CD8-positive, alpha-beta memory T cell (primary cell): ENCODE measurements at places on chromosomes 11 and 22. TPM values are rescaled to one million over a fixed set of nuclear protein-coding genes. Genes with fewer than 3 reads are reported as not detected.

DNA sequence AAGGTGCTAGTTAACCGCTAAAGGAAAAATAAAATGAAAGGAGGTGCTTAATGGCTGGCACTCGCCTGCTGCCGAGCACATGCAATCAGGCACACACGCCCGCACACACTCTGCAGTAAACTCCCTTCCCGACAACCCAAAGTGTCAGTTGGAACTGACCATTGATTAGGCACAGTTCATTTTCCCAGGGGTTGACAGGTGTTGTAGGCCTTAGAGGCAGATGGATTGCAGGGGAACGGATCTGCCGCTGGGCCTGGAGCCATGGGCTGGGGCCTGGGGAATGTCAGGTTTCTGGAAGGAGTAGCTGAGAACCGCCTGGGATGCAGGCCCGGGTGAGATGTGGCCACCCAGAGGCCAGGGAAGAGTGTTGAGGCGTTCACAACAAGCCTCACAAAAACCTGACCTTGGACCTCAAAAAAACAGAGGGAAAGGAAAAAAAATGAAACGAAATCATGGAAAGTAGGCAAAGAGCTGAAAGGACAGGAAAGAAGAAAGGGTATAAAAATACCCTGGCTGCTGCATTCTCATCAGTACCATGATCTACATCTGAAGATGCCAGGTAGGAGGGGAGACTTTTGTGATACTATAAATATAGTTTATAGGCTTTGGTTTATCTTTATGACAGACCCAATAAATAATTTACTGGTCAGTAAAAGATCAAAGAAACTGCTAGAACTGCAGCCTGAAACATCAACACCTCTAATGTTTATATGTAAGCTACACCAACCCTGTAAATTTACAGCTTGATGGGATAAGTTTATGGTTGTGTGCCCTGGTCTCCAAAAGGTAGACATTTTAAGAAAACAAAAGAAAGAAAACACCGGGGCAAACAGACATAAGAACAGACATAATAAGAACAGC lies 313.4 kb downstream of the BUD13 start:
- DNase-seq, result no peak
- H3K27me3 ChIP-seq, result no peaks in the 10 kb centered on the region
- no peaks in the 10 kb centered on the region for H3K36me3 ChIP-seq
- H3K4me3 ChIP-seq, result no peak overlapping the region
- H3K27ac ChIP-seq, result no peak overlapping the region

- no peak overlapping the region for H3K4me3 ChIP-seq
- H3K4me1 ChIP-seq, result no peaks in the 10 kb centered on the region
- peak; percentile 20 for DNase-seq
Observed at GRCh38 chr11:1640076-1640946, 10.7 kb downstream of the KRTAP5-5 start.

GRCh38 chr11:71247551-71248250 lies 4.7 kb downstream of the SHANK2 start:
- H3K27ac ChIP-seq, result no peak overlapping the region
- no peak for DNase-seq
- H3K4me3 ChIP-seq, result no peak overlapping the region
- H3K36me3 ChIP-seq, result no peaks in the 10 kb centered on the region
- H3K27me3 ChIP-seq, result peaks cover 18% of the 10 kb centered on the region

The TMPRSS5 gene
- total RNA-seq, result 0.26 TPM

DNA sequence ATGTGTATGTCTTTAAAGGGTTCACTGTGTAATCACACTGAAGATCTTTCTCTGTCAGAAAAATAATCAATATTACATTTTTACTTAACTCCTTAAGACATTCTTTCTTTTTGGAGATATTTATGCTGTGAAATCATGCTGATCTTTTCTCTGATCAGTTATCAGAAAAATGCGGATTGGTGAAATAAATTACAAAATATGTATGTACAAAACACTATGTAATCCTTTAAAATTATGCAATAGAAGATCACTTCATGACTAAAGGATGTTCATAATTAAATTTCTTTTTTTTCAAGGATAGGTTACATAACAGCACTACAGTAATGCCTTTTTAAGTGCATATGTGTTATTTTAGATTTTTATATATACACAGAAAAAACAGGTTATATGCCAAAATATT lies 24.7 kb downstream of the BTBD10 start:
- DNase-seq, result no peak
- no peaks in the 10 kb centered on the region for H3K36me3 ChIP-seq
- no peak overlapping the region for H3K4me3 ChIP-seq
- H3K27me3 ChIP-seq, result no peaks in the 10 kb centered on the region

DNA sequence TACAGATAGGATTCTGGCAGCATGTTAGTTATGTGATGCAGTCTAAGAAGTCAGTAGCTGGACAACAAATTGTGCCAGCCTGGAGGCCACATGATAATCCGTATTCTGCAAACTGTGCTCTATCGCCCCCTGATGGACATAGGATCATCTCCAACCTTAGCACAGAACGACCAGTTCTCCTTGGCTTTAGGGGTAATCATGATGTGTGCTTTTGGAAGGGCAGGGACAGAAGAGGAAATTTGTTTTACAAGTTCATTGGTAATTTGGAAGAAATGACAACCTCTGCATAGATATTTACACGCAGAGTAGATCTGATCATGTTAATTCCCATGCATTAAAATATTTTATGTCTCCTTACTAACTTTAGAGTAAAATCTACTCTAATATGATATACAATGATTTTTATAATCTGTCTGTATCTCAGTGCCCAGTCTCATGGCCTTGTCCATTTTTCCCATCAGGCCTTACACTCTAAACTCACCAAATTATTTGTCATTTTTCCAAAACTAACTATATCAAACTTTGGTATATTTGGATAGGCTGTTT lies 12.1 kb downstream of the OR10D3 start:
- no peaks in the 10 kb centered on the region for H3K36me3 ChIP-seq
- no peak overlapping the region for H3K4me3 ChIP-seq
- H3K27me3 ChIP-seq, result no peaks in the 10 kb centered on the region
- DNase-seq, result no peak
- no peaks in the 10 kb centered on the region for H3K4me1 ChIP-seq
- H3K27ac ChIP-seq, result no peak overlapping the region

DNA sequence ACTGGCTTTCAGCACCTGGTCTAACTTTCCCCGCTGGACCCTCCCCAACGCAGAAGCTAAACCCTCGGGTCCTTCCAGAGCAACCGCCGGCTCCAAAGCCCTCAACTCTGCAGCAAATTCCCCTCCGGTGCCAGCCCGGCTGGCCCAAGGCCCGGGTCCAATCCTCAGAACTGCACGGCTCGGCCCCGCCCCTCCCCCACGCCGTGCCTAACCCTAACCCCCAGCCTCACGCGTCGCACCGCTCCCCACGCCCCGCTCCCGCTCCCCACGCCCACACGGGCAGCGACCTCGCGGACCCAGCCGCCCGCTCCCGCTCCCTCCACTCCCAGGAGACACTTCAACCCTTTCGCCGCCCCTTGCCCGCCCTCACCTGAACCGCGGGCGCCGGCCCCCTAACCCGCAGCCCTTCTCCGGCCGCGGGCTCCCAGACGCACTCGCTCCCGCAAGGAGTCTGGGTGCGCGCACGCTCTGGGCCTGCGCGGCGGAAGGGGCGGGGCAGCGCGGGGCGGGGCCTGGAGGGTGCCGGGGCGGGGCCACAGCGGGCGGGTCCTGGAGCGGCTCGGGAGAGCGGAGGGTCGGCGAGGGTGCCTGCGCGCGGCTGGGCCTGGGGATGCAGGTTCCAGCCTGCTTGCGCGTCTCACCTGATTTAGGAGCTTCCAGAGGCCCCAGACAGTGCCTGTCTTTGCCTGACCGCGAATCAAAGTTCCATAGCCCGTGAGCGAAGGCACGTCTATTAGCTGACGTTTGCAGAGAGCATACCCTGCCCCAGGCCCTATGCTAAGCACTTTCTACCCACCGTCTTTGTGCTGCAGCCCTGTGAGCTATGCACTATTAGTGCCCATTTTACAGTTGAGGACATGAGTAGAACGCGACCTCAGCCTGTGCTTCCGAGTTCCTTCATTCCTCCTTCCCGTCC lies at the start of gene NFRKB:
NFRKB (minus strand) TSS at position 453 of the 916 bp plus-strand sequence. CDS start 2,729 bp downstream, outside the sequence.
- no peaks in the 10 kb centered on the region for H3K27me3 ChIP-seq
- H3K27ac ChIP-seq, result peak within 1 kb of the TSS; percentile 65
- H3K4me1 ChIP-seq, result peaks cover 20% of the 10 kb centered on the region
- peaks cover 17% of the 10 kb centered on the region for H3K36me3 ChIP-seq
- DNase-seq, result peak; percentile 85
- peak within 1 kb of the TSS; percentile 91 for H3K4me3 ChIP-seq

The PANX3 gene
- not detected for total RNA-seq

The NUDT8 gene
- 27.9 TPM for total RNA-seq

- no peak for DNase-seq
- H3K27ac ChIP-seq, result no peak overlapping the region
- H3K27me3 ChIP-seq, result no peaks in the 10 kb centered on the region
- no peak overlapping the region for H3K4me3 ChIP-seq
- no peaks in the 10 kb centered on the region for H3K4me1 ChIP-seq
Observed at GRCh38 chr11:72352859-72353551, 81.3 kb downstream of the CLPB start.

The MRGPRX4 gene
- total RNA-seq, result not detected

GRCh38 chr22:33117821-33118220 lies 59.6 kb upstream of the SYN3 start:
- H3K27me3 ChIP-seq, result no peaks in the 10 kb centered on the region
- H3K36me3 ChIP-seq, result no peaks in the 10 kb centered on the region
- no peaks in the 10 kb centered on the region for H3K4me1 ChIP-seq
- H3K27ac ChIP-seq, result no peak overlapping the region

The IPO7 gene
- 169 TPM for total RNA-seq

- no peaks in the 10 kb centered on the region for H3K36me3 ChIP-seq
- H3K4me1 ChIP-seq, result no peaks in the 10 kb centered on the region
- H3K27ac ChIP-seq, result no peak overlapping the region
- no peak overlapping the region for H3K4me3 ChIP-seq
- DNase-seq, result no peak
Observed at GRCh38 chr11:110715541-110715940, 3.3 kb upstream of the ARHGAP20 start.

DNA sequence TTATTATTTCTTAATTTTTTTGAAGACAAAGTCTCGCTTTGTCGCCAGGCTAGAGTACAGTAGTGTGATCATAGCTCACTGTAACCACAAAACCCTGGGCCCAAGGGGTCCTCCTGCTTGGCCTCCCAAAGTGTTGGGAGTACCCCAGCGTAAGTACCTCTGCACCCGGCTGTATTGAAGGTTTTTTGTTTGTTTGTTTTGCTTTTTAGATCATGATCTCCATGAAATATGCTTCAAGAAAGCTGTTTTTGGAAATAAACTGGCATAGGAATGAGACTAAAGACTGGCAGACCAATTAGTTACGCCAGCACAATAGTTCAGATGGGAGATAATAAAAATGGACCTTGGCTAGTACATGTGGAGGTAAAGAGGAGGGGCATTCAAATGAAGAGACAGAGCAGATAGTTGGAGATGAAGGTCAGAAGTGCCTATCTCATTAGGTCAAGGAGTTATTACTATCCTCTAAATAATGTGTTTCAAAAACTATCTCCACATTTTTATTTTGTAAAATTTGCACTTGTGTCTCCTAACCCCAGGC lies 4.1 kb upstream of the MRPL48 start:
- no peak overlapping the region for H3K4me3 ChIP-seq
- H3K27ac ChIP-seq, result peak overlapping the region; percentile 48
- H3K27me3 ChIP-seq, result no peaks in the 10 kb centered on the region
- peaks cover 19% of the 10 kb centered on the region for H3K4me1 ChIP-seq
- no peaks in the 10 kb centered on the region for H3K36me3 ChIP-seq

The CYTH4 gene
- 24.7 TPM for total RNA-seq

DNA sequence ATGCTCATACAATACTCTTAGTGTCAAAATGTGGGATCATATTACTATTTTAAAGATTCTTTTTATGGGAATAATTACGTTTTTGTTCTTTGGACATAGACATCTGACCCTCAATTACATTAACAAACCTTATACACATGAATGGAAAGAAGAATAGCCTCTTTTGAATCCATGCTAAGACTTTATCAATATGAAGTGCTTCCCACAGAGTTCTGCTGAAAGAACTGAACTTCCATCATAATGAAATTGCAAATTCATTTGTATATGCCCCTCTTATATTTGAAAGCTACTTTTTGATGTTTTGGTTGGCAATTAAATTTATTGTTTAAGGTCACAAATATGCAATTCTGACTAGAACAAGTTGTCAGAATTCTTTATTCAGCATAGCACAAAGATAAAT lies 254.9 kb downstream of the TMEM135 start:
- no peak for DNase-seq
- H3K36me3 ChIP-seq, result no peaks in the 10 kb centered on the region
- H3K27me3 ChIP-seq, result no peaks in the 10 kb centered on the region

DNA sequence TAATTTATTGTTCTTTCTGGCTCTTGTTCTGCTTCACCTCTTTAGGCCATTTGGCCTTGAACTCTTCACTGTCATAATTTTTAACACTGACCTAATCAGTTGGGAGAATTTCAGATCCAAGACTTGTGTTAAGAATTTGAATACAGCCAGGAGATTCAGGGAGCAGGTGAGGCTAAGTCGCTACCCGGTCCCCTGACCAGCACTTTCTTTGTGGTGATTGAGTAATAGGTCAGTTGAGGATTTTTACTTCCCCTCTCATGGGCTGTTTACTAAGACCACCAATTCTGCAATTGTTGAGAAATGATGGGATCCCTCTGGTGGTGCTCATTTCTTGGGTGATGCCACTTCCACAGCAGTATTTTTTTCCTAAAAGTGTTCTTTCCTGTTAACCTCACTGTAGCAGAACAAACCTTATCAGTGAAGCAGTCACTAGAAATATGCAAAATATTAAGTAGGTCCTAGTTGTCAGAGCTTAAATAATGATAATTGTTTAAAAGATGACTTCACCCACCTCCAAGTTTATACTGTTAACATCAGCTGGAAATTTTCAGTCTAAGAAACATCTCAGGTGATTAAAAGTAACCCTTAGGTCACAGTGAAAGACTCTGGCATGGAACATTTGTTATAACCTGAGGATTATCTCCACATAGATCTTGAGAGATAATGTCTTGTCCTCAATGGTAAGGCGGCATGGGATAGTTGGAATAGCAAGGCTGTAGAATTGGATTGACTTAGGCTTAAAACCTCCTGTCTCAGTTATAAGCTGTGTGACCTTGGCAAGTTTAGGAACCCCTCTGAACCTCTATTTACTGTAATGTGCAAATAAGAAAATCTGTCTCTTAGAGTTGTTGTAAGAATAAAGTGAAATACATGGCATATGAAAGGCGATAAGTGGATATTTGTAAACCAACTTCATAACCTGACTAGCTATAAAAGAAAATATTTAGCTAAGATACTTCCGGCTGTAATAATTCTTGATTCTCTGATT lies 41.3 kb downstream of the POLD3 start:
- H3K4me1 ChIP-seq, result no peaks in the 10 kb centered on the region
- H3K27ac ChIP-seq, result no peak overlapping the region
- no peak overlapping the region for H3K4me3 ChIP-seq
- no peaks in the 10 kb centered on the region for H3K27me3 ChIP-seq
- no peak for DNase-seq

GRCh38 chr11:83662494-83662893 lies 376.3 kb upstream of the CCDC90B start:
- H3K4me1 ChIP-seq, result no peaks in the 10 kb centered on the region
- H3K27me3 ChIP-seq, result no peaks in the 10 kb centered on the region
- H3K4me3 ChIP-seq, result no peak overlapping the region
- H3K27ac ChIP-seq, result no peak overlapping the region
- no peaks in the 10 kb centered on the region for H3K36me3 ChIP-seq

- H3K27me3 ChIP-seq, result no peaks in the 10 kb centered on the region
- H3K4me1 ChIP-seq, result no peaks in the 10 kb centered on the region
- H3K27ac ChIP-seq, result no peak overlapping the region
- no peaks in the 10 kb centered on the region for H3K36me3 ChIP-seq
- no peak overlapping the region for H3K4me3 ChIP-seq
- no peak for DNase-seq
Observed at GRCh38 chr11:16337421-16338213, 18.7 kb downstream of the SOX6 start.

GRCh38 chr11:66478729-66479393 lies 1.4 kb upstream of the DPP3 start:
- H3K4me1 ChIP-seq, result peaks cover 18% of the 10 kb centered on the region
- peak overlapping the region; percentile 83 for H3K27ac ChIP-seq
- H3K27me3 ChIP-seq, result no peaks in the 10 kb centered on the region
- H3K36me3 ChIP-seq, result no peaks in the 10 kb centered on the region
- H3K4me3 ChIP-seq, result peak overlapping the region; percentile 90
